Heart right ventricle (tissue), 16 donors: ENCODE measurements at places on chromosomes 16 and 17. TPM values are rescaled to one million over a fixed set of nuclear protein-coding genes. Genes with fewer than 3 reads are reported as not detected.

NOD2 gene
- polyA plus RNA-seq: 0.73 TPM

TMEM256 gene
- 89.1 TPM for polyA plus RNA-seq

HOXB3 gene
- polyA plus RNA-seq: 1.3 TPM

SKAP1 gene
- not detected for polyA plus RNA-seq

CACNG5 gene
- not detected for polyA plus RNA-seq

TBC1D3 gene
- 0.03 TPM for polyA plus RNA-seq

CCL4 gene
- polyA plus RNA-seq: 0.80 TPM

ANKRD40CL gene
- polyA plus RNA-seq: not detected

TNP2 gene
- not detected for polyA plus RNA-seq

CBX8 gene
- polyA plus RNA-seq: 4.1 TPM

PRSS33 gene
- polyA plus RNA-seq: not detected

SPPL2C gene
- polyA plus RNA-seq: not detected

PRR35 gene
- polyA plus RNA-seq: not detected

NOL3 gene
- polyA plus RNA-seq: 115 TPM

SOCS7 gene
- polyA plus RNA-seq: 2.9 TPM

DHODH gene
- polyA plus RNA-seq: 7.0 TPM

KRTAP4-6 gene
- polyA plus RNA-seq: not detected

QPRT gene
- polyA plus RNA-seq: 3.8 TPM

KRTAP4-12 gene
- not detected for polyA plus RNA-seq

PIPOX gene
- polyA plus RNA-seq: 0.22 TPM

TNFSF13 gene
- 8.0 TPM for polyA plus RNA-seq

NTN1 gene
- polyA plus RNA-seq: 3.0 TPM

ADORA2B gene
- polyA plus RNA-seq: 0.59 TPM

CCL16 gene
- 0.03 TPM for polyA plus RNA-seq

ZNF423 gene
- 2.9 TPM for polyA plus RNA-seq
